Kidney capillary endothelial cell (primary cell): ENCODE measurements at places on chromosomes 3 and 15.

DNA sequence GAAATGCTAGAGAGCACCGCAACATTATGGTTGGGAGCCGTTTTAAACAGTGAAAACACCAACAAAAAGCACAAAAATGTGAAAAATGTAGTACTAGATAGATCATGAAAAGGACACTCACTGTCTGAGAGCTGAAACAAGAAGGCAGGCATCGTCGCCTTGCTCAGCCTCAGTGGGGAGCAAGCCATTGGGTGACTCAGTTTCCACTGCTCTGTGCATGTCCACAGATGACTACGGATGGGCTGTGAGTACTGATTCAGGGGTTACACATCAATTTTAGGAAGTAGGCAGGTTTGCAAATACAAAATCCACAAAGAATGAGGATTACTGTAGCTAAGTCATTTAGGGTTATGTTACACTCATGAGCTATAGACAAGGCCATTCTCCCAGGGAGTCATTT lies 10.8 kb downstream of the NOX5 start:
- no peak for DNase-seq

DNA sequence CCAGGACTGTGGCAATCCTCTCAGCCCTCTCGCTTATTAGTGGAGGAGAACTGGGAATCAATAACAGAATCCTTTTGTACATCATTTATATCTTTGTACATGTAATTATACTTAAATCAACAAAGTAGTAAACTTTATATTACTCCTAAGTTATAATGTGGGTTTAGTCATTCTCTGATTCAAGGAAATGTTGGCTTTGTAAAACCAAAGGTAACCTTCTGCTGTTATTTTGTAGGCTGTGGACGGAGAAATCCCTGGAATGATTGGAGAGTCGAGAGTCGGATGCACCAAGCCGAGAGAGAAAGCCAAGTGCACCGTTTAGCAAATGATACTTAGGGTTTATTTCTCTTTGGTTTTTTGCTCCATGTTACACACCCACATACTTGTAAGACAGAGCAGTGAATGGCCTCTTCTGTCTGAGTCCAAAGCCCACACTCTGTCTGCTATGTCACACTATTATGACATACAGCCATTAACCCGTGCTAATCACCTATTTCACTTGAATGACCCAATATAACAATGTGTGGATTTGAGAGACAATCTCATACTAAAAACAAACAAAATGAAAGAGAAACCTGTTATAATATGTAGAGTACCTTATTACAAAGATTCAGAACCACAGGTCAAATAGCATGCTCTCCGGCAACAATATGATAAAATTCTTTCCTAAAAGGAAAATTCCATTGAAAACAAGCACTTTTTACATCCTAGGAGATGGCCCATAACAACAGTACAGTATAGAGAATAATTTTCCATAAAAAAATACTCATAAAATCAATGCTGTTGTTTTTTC lies 72.2 kb downstream of the MECOM start:
- no peak for DNase-seq

DNA sequence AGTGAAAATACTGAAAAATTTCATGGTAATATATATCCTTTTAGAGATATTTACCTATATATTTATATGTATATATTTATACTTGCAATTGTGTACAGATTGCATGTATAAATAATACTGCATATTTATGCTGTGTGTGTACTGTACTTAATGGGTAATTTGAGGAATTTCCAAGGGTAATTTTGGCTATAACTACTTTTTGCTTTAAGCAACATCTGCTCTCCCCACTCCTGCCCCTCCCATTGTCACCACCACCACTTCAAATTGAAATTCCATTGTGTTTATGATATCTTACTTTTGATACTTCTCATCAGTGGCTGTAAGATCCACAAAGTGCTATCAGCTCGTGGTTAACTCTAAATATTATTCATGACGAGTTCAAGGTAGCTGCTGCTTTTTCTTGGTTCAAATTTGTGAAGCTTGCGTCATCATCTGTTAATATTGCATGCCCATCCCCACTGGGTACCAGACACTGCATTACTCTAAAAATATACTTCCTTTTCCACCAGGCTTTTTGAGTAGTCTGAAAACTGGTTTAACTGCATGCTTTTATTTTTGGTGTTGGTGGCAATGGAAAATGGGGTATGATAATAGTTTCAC lies 91.7 kb upstream of the MITF start:
- no peak for DNase-seq

DNA sequence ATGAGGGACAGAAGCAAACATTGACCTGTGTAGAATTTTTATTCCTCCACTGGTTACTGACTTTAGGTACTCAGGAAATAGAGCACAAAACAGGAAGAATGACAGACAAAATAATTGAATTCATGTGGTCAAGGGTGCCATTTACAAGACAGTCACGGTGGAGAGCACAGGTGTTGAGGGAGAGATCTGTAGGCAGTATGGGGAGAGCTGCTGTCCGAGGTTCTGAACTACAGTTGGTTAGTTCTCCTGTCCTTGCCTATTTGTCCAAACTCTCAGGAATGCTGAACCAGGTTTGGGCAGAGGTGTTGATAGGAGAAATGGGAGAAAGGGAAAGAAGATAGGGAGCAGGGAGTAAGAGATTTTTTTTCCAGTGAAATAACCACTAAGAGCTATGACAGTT lies 178.5 kb upstream of the ZBTB20 start:
- DNase-seq: peak; percentile 36

DNA sequence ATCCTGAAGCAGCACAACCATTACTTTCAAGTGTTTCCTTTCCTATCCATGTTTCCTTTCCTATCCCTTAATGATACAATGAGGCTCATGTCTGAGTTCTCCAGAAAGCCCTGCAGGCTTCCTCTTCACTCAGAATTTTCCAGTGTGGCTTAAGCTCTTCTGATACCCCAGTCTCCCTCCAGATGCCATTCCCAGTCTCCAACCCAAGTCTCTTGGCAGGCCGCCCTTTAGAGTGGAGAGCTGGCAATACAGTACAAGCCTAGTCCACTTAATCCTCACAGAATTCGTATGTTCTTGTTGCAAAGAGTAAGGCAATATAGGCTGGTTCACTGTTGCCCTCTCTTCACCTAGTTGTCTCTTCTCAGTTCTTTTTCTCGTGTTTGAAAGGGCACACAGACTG lies 503.9 kb upstream of the MDFIC2 start:
- DNase-seq: no peak

- DNase-seq: no peak
These were observed 530.8 kb upstream of the BCHE start for GRCh38 chr3:166367947-166368533.

DNA sequence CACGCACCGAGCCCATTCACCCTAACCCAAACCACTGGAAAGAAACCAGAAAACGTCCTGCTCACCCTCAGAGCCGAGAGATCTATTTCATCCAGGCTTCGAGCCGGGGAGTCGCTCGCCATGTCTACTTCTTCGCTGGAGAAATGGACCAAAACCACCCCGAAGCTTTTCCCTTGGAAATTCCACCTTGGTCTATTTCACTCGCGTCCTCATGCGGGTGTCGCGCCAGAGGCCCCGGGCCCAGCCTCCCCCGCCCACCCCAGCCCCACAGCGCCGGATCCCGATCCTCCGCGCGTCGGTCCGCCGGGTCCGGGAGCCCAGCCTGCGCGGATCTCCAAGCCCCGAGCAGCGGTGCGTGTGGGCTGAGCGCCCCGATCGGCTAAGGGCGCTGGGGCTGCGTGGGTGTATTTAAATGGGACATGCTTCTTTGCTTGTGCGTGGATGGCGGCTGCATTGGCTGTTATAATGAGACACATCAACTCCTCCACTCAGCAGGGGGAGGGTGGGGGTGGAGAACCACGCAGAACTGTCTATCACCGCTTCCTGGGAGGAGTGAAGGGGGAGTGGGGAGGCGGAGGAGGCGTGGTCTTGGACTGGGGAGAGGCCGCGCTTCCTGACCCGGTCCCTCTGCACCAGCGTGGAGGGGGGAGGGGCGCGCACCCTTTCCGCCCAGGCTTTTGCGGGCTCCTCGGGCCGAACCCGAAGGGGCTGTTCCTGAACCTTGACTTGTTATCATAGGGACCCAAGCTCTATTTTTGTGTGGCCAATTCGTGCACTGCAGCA lies at the start of gene TNIK:
TSS of gene TNIK (minus strand) at position 464 of the 783 bp plus-strand sequence. CDS start at position 122, 342 bp downstream.
- peak; percentile 75 for DNase-seq

DNA sequence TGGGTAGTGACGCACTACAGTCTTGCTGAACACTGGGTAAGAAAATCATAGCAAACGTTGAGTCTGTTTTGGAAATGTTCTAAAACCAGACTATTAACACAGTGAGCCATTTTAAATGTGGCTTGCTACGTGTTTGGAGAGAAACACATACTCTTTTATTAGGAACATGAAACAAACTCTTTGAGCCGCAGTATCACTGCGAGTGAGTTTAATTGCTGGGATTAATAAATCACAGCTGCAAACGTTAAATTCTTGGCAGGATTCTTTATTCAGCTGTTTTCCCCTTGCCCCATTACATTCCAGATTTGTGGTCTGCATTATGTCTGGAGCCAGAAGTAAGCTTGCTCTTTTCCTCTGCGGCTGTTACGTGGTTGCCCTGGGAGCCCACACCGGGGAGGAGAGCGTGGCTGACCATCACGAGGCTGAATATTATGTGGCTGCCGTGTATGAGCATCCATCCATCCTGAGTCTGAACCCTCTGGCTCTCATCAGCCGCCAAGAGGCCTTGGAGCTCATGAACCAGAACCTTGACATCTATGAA lies 33.6 kb downstream of the BTD start:
- no peak for DNase-seq

- DNase-seq: no peak
These were observed 29.9 kb downstream of the ACKR4 start for GRCh38 chr3:132626955-132627354.

GRCh38 chr3:140276703-140277102 lies 341.7 kb downstream of the CLSTN2 start:
- no peak for DNase-seq

DNA sequence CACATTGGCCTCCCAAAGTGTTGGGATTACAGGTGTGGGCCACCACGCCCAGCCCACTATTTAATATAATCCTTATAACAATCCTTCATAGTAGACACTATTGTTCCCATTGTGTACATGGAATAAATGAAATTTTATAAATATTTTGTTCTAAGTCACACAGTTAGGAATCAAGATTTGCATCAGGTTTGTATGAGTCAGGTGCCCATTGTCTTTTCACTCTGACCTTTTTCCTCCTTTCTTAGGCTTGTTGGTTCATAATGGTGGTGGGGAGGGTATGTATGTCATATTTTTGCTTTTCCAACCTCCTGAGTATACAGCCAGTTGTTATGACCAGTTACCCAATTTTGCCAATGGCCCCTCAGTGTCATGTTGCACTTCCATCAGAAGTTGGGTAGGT lies 18.0 kb upstream of the SLC30A4 start:
- DNase-seq: no peak

DNA sequence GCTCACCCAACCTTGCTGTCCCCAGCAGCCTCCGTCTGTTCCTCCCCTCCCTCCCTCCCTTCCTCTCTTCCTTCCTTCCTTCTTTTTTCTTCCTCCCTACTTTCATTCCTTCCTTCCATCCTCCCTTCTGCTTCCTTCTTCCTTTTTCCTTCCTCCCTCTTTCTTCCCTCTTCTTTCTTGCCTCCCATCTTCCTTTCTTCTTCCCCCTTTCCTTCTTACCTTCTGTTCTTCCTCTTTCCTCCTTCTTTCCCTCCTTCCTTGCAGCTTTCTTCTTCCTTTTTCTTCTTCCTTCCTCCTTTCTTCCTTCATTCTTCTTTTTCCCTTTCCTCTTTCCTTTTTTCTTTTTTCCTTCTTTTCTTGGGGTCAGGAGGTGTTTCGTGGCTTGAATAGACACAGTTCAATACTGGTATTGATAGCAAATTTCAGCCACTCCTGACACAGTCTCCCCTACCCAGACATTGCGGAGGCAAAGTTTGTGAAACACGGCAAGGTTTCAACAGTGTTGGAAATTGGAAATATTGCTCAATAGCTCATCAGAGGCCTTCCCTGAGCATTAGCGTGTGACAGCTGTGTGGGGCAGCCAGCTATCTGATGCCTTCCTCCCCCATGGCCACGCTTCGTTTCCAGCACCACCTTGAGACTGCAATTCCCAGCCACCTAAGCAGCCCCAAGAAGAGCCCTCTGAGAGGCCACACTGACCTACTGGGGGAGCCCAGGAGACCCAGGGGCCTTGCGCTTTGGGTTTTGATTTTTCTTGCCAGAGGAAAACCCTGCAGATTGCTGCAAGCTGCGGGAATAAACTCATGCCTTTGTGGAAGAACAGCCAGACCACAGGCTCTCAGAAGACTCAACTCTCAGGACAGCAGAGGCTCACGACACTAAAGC lies 82.2 kb downstream of the KLF15 start:
- DNase-seq: no peak

DNA sequence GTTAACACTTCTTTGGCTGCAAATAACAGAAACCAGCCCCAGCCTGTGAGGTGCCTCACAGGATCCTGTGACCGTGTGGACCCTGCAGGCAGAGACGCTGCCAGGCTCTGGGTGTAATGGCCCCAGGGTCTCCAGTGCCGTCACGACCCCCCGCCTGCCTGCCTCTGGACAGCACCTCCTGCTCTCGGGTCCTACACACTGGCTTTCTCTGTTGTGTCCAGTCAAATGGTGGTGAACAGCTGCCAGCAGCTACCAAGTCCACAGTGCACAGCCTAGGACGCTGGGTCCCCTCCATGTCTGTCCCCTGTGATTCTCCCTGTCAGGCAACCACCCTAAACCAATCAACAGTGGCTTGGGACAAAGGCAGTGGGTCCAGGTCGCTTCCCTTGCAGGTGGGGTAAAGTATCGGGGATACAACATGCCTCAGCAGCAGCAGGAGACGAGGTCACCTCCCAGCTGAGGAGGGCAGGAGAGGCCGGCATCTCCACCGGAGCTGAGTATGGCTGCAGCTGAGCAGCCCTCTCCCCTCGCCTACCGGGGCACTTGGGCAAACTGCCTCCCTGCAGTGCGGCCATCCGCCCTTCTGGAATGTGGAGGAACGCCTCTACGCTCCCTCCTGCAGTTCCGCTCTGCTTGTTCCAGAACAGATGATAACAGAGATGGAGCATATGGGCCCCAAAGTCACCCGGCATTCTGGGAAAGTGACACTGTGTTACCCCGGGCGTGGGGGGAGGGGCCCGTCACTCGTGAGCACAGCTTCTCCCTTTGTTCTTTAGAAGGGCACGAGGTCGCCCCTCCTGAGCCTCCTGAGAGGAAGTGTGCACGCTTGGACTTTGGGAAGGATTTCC lies 21.1 kb upstream of the SKOR1 start:
- DNase-seq: no peak

DNA sequence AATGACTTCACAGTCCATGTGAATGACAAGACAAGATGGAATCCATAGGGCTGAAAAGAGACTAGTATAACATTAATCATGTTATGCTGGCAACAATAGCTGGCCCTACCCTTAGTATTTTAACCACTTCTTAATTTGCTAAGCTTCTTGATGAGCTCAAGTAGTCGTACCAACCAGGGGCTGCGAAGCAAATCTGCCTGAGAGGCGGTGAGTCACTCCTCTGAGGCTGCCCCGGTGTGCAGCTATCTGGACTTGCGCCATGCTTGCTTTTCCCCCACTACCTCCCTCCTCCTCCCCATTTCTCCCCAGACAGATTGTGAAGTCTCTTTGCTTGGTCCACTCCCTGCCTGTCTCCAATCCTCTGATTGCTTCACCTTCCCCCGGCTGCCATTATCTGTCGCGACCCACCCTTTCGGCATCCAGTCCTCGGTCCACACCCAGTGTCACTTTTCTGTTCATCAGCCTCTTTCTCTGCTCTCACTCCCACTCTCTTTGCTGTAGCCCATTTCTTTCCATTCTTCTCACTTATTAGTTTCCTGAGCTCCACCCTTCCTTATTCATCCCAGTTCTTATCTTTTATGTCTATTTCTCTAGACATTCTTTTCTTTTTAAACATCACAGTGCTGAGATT lies 42.7 kb downstream of the DUT start:
- DNase-seq: no peak

GRCh38 chr3:129039271-129040038 lies 21.1 kb upstream of the GP9 start:
- no peak for DNase-seq

- DNase-seq: no peak
These were observed 32.2 kb upstream of the TM2D3 start for GRCh38 chr15:101684384-101684783.
